ENCODE measurements at places on chromosomes 12 and 14.

DNA sequence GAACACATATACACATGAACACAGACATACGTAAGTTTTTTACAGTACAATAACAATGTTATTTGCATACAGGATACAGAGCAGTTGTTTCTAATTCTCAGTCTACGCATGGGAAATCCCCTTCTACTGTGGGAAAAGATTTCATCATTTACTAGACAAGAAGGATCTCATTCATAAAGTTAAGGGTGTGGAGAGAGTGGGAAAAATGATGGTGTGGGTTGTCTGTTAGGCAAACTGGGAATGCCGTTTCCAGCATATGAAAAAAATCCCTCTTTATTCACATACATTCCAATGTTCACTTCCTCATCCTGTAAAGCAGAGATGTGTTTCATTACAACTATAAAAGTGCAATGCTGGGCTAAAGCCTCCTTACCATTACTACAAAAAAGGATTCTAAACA is 120.9 kb downstream of the SINHCAF start:
- no peak for DNase-seq

- no peak for DNase-seq
Observed at GRCh38 chr12:56141946-56142784, 10.2 kb upstream of the MYL6B start.

DNA sequence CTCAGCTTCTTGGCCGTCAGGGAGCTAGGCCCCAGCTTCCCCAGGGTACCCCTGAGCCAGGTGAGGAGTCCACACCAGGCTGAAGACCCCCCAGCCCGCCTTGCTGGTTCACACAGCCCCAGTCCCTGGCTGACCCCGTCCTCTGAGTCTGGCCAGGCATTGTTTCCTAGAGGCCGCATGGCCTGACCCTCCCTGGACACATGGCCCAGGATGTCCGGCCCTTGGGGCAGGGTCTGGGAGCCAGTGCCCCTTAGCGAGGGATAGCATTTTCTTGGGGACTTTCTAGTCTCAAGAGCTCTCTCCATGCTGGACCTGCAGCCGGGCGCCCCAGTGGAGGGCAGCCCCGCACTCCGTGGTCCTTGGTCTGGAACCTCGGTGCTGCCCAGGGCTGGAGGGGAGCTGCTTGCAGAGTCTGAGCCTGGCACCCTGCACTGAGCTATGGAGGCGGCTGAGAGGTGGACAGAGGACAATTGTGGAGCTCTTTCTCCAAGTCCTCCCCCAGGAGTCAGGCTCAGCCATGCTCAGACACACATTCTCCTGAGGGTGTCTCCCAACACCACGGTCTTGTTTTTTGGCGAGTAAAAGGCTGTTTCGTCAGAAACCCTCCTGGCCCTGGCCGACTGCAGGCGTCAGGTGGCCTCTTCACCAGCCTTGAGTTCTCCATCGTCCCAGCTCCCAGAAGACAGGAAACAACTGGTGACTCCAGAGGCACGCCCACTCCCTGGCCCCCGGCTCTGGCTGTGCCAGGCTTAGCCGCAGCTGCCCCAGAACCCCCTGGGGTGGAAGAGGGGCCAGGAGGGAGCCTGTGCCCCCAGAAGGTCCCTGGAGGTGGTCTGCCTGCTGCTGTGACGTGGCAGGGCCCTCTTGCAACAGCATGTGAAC is 17.6 kb upstream of the CRIP2 start:
- DNase-seq, result no peak

DNA sequence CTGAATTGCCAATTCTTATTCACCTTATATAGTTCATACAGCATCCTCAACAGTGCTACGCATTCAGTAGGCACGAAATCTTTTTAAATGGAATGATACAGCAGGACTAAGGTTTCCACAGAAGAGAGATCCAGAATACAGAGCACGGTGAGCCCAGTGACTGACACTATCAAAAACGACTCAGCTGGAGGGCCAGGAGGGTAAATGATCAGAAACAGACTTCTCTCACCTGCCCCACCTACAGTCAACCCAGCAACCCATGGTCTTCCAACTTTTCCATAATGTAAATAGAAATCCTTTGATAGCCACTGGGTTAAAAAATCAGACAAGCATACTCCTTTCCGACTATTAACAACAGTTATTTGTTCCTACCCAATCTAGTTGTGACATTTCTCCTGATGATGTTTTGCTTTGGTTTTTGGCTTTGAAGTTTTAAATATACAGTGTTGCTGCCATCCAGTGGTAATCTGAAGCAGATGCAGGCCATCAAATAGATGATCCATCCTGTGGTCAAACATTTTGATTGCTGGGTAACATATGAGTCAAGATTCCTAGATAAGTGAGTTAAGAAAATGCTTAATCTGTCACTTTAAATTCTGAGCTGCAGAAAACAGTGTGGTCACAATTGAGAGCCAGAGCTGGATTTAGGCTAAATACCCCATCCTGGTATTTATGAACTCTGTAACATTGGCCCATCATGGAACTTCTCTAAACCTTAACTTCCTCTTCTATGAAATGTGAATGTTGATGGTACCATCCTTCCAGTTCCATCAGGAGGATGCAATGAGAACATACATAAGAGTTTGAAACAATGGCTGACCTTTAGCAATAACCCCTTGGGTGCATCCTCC is 42.0 kb downstream of the GPHB5 start:
- DNase-seq, result peak; percentile 18

GRCh38 chr14:92651106-92651757 is 97.2 kb downstream of the LGMN start:
- DNase-seq, result peak; percentile 75

- no peak for DNase-seq
Observed at GRCh38 chr12:64097366-64098105, 124.6 kb downstream of the KICS2 start.

DNA sequence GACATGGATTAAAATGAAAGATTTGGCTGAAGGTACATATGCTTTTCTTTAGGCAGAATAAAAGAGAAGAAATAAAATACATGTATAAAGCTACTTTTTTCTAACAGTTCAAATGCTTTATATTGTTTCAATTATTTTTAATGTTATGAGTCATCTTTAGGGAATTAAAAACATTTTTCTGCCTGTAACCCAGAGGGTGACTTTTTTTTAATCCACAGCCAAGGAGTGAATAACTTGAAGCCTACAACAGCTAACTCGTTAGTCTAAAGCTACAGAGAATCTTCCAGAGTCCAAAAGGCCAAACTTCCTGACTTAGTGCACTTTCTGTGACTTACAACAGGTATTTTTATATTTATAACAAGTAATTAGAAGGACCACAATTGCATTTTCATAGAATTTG is 151.6 kb downstream of the SEC23A start:
- DNase-seq, result no peak

GRCh38 chr12:50057000-50057841 is at the start of gene ASIC1:
ASIC1 (plus strand) TSS chr12:50057596; CDS start chr12:50058767, 1,171 bp downstream.
- peak; percentile 65 for DNase-seq

GRCh38 chr12:62436164-62436503 is 30.5 kb upstream of the MON2 start:
- no peak for DNase-seq

DNA sequence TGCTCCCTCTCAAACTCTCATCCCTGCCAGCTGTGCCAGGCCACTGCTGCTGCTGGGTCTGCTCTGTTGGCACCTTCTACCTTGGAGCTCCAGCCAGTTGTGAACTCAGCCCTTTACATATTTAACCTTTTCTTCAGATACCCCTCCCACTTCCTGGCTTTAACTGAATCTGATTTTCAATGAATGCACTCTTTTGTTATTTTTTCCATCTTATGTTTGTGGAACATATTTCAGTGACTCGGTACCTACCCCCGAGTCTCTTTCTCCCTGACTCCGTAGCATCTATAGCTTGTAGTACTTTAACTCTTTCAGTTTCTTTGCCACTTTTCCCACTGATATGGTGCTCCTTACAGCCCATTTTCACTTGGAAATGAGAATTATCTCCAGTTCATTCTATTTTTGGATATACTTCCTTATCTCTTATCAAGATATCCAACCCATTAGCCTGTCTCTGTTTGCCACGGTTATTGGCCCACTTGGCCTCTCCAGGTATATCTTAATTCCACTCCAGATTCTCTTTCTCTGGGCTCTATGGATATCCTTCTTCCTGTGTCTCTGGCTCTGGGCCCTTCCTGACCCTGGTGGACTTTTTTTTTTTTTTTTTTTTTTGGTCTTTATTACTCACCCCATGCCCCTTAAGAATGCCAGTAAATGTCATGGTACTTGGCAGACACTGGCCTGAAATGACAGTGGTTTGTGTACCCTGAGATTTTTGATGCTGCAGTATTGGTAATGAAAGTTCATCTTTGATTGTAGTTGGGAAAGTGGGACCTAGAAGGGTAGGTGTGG is 62.7 kb downstream of the PELI2 start:
- no peak for DNase-seq

DNA sequence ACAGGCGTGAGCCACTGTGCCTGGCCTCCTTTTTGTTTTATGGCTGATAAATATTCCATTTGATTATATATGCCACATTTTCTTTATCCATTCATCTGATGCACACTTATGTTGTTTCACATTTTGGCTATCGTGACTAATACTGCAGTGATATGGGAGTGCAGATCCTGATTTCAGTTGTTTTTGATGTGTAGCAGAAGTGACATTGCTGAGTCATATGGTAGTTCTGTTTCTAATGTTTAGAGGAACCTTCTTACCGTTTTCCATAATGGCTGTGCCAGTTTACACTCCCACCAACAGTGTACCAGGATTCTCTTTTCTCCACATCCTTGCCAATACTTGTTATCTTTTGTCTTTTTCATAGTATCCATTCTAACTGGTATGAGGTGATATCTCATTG is 235.9 kb downstream of the ERC1 start:
- DNase-seq, result no peak

DNA sequence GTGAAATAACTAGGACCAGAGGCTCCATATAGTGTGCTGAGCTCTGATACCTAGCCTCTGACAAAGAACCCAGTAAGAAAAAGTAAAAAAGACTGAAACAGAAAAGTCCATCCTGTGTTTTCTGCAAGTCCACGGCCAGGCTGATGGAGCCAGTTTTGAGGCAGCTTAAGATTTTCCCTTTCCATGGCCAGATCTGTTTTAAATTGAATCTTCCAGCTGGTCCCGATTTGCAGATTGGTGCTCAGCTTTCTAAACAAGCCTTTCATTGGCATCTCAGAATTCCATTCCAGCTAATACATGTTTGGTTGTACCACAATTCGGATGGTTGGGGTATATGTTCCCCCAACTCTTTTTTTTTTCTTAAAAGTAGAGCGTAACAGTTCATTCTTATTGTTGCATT is 152.0 kb downstream of the DACT1 start:
- DNase-seq, result no peak

GRCh38 chr12:73589220-73589619 is 948.4 kb upstream of the ATXN7L3B start:
- no peak for DNase-seq

- DNase-seq, result no peak
Observed at GRCh38 chr14:73392329-73393257, 65.8 kb downstream of the NUMB start.

DNA sequence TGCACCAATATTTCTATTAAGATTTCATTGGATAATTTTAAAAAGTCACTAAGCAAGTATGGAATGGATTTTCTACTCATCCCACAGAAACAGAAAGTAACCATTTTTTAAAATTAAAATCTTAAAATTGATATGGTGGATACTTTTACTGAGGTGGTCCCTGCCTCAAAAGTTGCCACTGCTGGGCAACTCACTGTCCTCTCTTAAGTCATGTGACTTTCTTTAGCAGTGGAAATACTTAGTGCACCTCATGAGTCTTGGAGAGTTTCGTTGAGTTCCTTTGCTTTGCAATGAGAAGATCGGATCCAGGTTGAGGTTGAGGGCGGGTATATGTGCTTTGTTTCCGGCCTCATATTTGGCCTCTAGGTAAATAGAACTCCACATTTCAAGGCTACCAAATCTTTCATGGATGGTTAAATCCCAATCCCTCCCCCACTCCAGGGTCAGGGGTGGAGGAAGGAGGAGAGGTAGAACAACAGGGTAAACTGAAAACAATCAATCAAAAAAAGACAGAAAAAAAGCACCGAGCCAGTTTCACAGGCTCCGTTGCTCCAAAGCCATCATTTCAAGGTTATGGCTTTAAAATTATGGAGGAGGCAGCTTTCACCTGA is 39.5 kb upstream of the DUSP6 start:
- DNase-seq, result no peak

DNA sequence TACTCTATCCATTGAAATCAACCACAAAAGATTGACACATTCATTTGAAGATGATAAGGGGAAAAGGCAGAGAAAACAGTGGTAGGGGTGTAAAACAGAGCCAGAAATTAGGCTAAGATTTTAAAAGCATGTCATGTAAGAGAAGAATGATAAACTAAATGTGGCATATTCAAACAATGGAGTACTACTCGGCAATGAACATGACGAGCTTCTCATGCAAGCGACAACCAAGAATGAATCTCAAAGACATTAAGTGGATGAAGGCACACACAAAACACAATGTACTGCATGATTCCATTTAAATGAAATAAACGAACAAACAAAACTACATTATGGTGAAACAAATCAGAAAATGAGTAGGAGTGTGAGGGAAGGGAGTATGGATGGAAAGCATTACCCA is 134.8 kb downstream of the ITPR2 start:
- no peak for DNase-seq

- no peak for DNase-seq
Observed at GRCh38 chr12:117684471-117684870, 284.3 kb downstream of the KSR2 start.

DNA sequence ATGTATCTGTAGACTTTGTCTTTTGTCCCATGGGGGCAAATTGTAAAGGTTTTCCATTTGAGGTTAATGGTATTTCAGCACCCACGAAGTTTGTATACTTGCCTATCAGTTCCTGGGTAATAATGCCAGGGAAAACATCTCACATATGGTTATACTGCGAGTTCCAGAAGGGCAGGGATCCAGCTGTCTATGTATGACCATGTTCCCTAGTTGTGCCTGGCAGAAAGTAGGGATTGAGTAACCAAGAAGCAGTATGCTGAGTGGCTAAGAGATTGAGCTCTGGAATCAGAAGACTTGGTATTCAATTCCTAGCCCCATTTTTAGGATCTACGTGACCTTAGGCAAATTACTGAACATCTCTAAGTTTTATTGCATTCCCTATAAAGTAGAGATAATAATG is 173.2 kb upstream of the PWP1 start:
- no peak for DNase-seq

DNA sequence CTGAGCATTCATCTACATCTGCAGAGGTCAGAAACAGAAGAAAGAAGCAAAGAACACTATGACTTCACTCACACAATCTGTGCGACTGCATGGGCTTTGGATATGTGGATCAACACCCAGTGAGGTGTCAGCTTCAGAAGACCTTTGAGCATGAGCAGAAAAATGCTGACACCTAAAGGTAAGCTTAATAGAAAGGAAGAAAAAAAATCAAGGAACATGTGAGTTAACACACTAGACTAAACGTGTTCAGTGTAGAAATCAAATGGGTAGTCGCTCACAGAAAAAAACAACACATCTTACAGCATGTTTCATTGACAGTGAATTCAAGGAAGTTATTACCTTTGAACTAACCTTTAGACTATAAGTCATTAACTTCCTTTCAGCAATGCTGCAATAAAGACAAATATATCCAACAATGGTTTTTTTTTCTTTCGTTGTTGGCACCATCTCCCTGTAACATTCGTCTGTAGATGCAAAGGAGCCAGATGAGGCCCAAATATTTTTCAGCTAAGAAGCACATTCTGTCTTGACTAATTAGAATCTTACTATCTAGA is 30.9 kb downstream of the RTRAF start:
- DNase-seq, result no peak

GRCh38 chr14:68312884-68313610 is 479.8 kb downstream of the ZFP36L1 start:
- DNase-seq, result no peak

All from GM12891 (cell line).